ENCODE measurements at places on chromosomes 13 and 19. TPM values are rescaled to one million over a fixed set of nuclear protein-coding genes. Genes with fewer than 3 reads are reported as not detected.

The SMIM44 gene
- polyA plus RNA-seq, result not detected

GRCh38 chr13:97911311-97912138, 42.0 kb upstream of the IPO5 start:
- DNase-seq, result no peak

- no peak for DNase-seq
These were observed 17.4 kb downstream of the PPFIA3 start for GRCh38 chr19:49136771-49137171.

The CEBPA gene
- 3.9 TPM for polyA plus RNA-seq

The THAP8 gene
- 7.4 TPM for polyA plus RNA-seq

DNA sequence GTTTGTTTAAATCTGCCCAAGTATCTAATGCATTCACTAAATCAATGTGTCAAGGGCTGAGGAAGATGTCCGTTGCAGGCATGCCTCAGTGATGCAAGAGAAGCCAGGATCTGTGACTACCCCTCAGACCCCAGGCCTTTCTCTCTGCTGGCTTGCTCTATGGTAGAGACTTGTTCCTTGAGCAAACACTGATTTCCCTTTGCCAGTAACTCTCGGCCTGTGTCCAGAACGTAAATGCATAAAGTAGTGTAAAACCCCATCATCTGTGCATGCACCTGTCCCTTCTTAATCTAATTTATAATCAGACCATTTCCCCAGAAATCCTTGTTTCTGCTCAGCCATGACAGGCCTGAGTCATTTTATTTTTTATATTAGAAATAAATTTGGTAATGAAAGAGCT, 28.7 kb upstream of the FRY start:
- DNase-seq, result no peak

The DCLK1 gene
- polyA plus RNA-seq, result 100 TPM

- DNase-seq, result no peak
These were observed at the start of gene FFAR2 for GRCh38 chr19:35447606-35448469. FFAR2 (plus strand) TSS chr19:35448257; CDS start chr19:35449715, 1,458 bp downstream.

All from muscle of back (tissue), 13 donors.